ENCODE measurements at places on chromosomes 3 and 15.
A peak's percentile ranks its signal among the peaks of the same experiment; 100 is the strongest.

DNA sequence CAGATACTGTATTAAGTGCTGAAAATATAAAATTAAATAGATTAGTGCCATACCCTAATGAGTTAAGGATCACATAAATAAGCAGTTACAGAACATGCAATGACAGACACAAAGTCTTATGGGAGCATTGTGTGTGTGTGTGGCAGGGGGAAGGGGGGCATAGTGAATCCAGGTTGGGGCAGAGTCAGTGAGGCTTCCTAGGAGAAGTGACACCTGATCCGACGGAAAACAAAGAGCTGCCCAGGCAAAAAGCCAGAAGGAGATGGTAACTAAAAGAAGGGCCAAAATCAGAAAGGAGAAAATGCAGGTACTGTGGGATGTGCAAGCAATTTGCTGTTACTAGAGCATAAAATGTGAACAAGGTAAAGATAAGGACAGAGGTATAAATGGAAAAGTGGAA is 80.1 kb upstream of the CHRM5 start:
- DNase-seq = no peak

GRCh38 chr3:122257644-122258364 is 67.2 kb upstream of the CSTA start:
- no peak for DNase-seq

- DNase-seq = no peak
Observed at GRCh38 chr3:72144773-72145505, 360.0 kb upstream of the PROK2 start.

DNA sequence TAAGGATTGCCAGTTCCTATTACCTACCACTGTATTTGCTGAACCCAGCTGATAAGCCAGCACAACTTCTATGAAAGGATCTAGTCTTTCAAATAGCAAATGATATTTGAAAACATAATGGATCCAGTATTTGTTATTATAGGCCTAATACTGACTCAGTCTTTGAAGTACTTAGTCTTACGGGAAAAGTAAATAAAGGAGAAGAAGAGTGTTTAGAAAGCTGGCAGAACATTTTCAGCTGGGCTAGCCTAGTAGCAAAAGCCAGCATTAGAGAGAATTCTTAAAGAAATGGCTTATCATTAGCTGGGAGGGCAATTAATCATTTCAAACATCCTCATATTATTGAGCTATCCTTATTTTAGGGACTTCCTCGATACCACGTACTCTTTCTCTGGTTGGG is 101.4 kb upstream of the GOLIM4 start:
- DNase-seq = no peak

GRCh38 chr15:31328428-31328968 is 1.9 kb downstream of the KLF13 start:
- no peak for DNase-seq

DNA sequence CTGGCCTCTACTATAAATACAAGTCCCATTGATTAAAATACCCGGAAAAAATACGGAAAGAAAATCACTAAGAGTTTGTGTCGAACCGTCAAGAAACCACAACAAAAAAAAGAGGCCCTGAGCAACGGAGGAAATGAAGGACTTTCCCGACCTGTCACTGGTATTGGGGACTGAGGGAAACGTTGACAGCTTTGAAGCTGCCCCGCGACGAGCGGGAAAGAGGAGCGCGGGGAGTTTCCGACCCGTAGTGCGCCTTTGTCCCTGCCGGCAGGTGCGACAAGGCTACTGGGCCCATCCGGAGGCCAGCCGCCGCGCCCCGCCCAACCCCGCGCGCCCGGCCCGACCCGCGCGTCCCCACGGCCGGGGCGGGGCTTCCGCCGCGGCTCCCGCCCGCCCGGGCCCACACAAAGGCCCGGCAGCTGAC is 416 bp downstream of the PBRM1 start:
- DNase-seq = peak; percentile 87

GRCh38 chr15:78808550-78808949 is 2.7 kb downstream of the ADAMTS7 start:
- peak; percentile 79 for DNase-seq

DNA sequence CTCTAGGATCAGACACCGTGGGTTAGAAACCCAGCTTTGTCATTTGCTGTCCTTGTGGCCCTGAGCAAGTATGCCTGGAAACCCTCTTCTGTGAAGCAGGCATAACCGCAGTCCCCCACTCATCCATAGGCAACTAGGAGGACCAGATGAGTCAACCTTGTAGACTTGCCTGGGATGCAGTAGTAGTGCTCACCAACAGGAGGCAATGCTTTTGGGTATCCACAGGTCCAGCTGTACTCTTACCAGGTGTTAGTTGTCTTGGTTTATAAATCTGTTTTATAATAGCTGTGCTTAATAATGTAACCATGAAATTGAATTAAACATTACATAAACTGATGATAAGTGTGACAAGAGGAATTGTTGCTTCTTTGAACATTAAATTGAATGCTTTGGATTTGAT is 389.3 kb downstream of the IL20RB start:
- DNase-seq = peak; percentile 47

DNA sequence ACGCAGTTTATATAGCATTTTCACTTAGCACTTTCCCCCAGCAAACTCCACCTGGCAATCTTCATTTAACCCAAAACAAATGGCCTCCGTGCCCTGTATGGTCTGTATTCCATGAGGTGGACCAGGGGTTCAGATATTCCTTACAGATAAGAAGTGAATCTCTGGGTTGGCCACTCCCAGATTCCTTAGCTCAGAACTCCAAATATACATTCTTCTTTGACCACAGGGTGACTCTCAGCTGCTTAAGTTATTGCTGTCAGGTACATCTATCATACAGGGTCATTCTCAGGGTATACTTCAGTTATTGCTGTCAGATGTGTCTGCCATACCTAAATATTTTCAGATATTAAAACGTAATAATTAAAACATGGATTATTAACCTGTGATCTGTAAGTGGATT is 229.8 kb downstream of the TBL1XR1 start:
- no peak for DNase-seq

GRCh38 chr3:127235706-127236105 is 42.8 kb downstream of the PRR23E start:
- no peak for DNase-seq

- DNase-seq = no peak
Observed at GRCh38 chr3:31450345-31450744, 82.4 kb upstream of the STT3B start.

DNA sequence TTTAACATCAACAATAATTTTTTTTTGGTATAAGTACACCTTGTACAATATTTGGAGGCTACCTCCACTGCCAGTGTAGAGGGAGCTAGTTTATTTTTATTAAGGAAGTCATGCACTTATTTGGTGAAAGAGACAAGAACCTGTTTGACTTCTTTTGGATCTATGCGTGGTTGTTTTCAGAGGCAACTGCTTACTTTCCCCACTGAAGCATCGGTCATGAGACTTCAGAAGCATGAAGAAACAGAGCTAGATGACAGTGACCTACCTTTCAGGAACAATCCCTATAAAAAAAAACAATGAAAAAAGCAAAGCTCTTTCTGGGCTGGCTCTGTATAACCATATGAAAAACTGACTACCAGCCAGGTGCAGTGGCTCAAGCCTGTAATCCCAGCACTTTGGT is 20.0 kb upstream of the ZNF148 start:
- DNase-seq = no peak

- no peak for DNase-seq
Observed at GRCh38 chr3:105970283-105970682, 101.5 kb upstream of the CBLB start.

- no peak for DNase-seq
Observed at GRCh38 chr3:55622733-55623132, 135.6 kb upstream of the WNT5A start.

- DNase-seq = no peak
Observed at GRCh38 chr3:12935023-12935860, 93.9 kb upstream of the RPL32 start.

- DNase-seq = no peak
Observed at GRCh38 chr3:19487386-19487785, 339.1 kb downstream of the KCNH8 start.

DNA sequence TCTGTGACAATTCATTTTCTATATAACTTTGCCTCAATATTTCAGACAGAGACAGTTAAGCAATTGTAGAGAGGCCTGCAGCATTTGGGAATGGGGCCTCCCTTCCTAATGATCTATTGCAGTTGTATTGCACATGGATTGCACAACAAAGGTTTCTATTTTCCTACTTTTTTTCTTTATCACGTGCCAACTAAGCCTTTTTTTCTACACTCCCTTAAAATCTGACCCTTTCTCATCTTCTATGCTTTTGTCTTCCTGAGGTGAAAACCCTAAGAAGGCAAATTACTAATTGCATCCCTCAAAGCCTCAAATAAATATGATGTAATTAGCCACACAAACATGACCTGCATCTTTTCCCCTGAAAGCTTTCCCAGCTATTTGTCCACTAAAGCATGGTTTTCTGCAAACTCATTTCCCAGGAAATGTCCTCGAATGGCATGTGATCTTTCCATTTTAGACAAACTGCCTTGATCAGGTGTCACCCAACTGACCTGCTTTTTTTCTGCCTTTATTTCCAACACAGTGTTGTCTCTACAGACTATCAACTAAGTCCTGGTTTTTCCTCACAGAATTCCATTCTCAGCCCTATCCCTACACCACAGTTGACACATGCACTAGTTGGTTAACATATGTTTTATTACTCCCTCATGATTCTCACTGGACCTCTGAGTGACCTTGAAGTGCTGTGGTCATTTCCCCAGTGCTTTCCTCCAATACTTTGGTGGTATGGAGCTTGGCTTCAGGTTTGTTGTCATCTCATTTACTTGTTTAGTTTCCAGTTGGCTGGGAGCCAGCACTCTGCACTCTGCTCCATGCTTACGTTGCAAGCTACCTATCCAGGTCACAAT is 31.9 kb upstream of the TSC22D2 start:
- no peak for DNase-seq

GRCh38 chr3:17190353-17191078 is 305.8 kb downstream of the PLCL2 start:
- no peak for DNase-seq

All from GM23338 (cell line).